HS-27A (cell line): ENCODE measurements at places on chromosomes 5 and 9.

GRCh38 chr5:35810601-35811000, 46.1 kb upstream of the IL7R start:
- no peak for DNase-seq

- DNase-seq: no peak
Measured at GRCh38 chr9:70060148-70060882, 16.7 kb downstream of the MAMDC2 start.

GRCh38 chr9:33649463-33649862, 125.4 kb downstream of the ANKRD18B start:
- DNase-seq: no peak

DNA sequence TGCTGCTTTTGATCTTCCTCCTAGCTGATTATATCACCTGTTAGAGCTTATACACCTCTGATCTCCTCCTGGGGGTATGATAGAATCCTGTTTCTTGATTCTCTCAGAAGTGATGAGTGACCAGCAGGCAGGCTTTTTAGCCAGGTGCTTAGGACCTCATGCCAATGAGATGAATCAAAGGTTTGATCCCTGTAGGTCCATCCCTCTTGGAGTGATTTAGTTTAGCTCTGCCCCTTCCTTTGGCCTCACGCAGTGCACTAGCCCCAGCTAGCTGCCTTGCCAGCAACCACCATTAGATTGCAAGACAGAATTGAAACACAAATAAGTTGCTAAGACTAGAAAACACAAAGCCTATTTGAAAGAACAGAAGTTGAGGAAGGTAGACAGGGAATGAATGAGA, 84.4 kb downstream of the ZSWIM6 start:
- DNase-seq: no peak

DNA sequence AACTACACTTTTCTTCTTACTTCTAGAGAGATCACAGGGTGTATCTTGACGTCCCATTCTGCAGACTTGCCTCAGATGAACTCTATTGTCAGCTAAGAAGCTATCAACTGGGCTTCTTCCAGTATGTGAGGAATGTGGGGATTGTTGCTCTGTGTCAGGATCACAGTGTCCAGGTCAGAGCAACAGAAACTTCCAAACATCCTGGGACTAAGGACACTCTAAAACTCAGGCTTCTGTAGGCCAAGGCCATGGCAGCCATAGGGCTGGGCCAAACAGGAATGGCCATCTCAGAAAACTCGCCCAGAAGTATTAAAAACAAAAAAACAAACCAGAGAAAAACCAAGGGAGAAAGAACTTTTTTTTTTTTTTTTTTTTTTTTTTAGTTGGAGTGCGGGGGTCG, 210.0 kb upstream of the CLINT1 start:
- DNase-seq: no peak

DNA sequence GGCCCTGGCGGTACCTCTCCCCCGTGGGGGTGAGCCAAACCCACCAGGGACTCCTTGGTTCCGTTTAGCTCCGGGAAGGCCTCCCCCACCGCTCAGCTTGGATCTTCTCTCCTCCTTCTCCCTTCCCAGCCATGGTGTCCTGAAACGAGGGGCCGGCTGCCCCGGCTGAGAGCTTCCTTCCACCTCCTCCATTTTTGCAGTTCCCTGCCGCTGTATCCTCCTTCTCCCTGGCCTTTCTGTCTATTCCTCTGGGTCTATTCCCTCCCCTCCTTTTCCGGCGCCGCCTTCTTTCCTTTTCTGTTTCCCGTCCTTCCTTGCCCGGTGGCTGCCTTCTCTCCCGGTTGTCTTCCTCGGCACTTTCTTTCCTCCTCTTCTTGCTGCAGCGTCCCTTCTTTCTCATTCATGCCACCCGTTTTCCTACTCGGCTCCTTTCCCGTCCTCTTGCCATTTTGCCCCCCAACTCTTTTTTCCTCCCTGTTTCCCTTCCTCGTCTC, 110.4 kb downstream of the LIFR start:
- no peak for DNase-seq

- DNase-seq: no peak
Measured at GRCh38 chr9:89256642-89257041, 54.4 kb upstream of the CKS2 start.

DNA sequence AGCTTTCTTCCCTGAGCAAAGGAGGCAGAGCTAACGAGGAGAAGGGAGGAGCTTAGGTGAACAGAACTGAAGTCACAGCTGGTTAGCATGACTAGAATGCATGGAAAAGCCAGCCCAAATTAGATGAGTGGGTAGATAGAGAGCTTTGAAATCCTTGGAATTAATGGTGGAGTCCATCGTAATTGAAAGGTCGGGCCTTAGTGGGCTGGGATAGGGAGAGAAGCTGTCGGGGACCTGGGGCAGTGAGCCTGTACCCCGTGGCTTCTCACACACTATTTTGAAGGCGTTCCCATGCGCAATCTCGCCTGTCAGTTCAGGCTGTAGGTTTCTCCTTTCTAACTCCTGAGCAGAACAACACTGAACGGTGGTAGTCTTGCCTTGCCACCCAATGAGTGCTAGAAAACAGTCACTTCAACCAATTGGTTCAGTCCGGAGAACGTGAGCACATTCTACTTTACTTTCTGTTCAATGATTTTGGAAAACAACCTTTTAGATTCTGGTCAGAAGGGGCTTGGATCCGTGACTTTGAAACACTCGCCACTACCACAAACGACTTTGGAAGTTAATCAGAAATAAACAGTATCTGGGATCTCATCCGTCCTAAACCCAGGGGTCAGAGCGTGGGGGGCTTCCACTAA, 655 bp upstream of the RAI14 start:
- no peak for DNase-seq

GRCh38 chr9:103277240-103277639, 282.1 kb downstream of the CYLC2 start:
- no peak for DNase-seq

GRCh38 chr9:21251190-21251589, 11.4 kb upstream of the IFNA14 start:
- DNase-seq: no peak

- no peak for DNase-seq
Measured at GRCh38 chr9:4382722-4383317, 83.0 kb upstream of the GLIS3 start.

GRCh38 chr5:103298117-103298516, 39.6 kb downstream of the MACIR start:
- DNase-seq: no peak

GRCh38 chr5:136738829-136739228, 373.5 kb upstream of the TRPC7 start:
- no peak for DNase-seq

DNA sequence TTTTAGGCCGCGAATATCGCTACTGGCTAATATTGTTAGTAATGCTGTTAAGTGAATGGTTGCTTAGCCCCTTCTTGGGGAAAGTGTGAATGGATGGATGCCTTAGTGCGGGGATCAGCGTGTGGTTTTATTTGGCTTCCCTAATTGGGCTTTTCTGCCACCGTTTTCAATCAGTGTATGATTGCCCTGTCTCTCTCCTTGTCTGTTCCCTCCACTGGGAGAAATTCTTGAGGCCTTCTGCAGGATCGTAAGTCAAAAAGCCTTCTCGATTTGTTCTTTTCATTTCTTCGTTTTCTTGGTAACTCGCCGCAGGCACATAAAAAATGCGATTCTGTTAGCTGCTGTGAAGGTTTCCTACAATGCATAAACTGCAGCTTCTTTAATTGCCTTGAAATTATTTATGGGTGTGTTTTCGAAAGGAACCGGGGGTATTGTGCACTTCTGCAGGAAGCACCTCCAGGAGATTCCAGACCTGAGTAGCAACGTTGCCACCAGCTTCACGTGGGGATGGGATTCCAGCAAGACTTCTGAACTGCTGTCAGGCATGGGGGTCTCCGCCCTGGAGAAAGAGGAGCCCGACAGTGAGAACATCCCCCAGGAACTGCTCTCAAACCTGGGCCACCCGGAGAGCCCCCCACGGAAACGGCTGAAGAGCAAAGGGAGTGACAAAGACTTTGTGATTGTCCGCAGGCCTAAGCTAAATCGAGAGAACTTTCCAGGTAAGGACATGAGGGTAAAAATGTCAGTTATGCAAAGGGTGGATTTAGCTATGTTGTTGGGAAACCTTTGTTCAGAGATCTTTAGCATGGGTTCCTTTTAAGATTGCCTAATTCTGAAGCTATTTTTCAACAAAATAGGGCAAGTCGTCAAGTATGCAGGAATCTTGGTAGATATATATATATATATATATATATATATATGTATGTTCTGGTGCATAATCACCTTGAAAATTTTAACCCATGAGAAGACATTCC, 700 bp downstream of the SKP2 start:
- DNase-seq: no peak

DNA sequence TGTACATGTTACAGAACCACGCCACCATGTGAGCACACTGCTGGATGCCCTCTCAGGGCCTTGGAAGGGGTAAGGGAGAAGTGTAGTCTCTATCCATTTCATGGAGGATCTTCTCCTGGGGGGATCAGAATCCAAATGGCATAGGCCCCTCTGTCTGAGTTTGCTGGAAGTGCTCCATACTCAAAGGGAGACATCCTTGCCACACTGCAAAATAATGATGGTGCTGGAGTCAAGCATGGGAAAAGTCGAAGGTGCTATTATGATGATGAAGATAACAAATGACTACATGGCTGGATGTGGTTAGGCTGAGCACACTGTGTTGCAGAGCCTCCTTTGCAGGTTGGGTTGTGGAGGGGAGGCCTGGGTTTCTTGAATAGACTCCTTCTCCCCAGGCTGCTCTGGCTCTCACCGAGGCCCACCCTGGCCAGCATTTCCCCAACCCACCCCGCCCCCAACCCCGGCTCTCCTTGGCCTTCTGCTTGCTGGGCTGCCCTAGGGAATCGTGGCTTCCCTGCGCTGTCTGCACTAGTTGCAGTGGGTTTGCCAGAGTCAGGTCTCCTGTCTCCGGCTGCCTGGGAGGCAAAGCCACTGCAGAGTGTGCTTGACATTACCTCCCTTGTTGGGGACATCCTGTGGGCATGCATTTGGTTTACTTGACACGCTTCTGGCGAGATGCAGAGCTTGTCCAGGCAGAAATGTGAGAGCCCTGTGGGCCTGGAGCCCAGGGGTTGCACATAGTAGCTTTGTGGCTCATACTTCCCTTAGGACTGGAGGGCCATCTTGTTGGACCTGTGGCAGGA, 3.0 kb downstream of the MVB12B start:
- DNase-seq: no peak

DNA sequence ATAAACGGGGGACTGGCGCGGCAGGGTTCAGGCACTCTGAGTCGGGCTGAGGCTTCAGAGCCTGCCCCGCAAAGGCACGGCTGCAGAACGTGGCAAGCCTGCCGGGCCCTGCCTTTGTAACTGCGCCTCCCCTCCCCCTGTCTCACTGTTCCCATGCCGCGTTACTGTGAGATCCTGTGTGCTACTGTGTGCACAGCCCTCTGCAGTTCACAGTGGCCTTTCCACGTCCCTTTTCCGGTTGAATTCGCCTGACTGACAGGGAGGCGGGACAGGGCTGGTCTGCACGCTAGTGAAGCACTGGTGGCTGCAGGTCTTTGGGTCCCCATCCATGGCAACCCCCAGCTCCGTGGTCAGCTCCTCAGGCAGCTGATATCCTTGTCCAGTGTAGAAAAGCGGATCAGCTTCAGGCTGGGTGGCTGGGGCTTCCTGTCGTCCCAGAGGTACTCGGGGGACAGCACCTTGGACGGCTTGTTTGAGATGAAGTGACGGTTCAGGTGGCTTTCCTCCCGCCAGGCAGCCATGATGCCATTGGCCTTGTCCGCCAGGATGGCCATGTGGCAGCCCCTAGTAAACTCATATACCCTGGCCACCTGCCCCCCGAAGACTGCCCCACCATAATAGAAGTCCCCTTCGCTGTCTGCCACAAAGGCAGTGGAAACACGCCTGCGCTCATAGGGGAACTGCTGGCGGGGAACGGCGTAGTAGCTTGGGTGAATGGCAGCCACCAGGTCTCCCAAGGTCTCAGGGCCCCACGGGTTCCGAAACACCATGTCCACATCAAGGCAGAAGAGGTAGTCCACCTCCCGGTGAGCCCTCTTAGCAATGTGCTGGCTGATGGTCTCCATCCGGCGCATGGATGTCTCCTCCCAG, 10.3 kb downstream of the GBGT1 start:
- no peak for DNase-seq

- DNase-seq: no peak
Measured at GRCh38 chr9:127598839-127599549, 13.1 kb upstream of the STXBP1 start.

GRCh38 chr5:152290181-152290580, 114.9 kb downstream of the NMUR2 start:
- no peak for DNase-seq

DNA sequence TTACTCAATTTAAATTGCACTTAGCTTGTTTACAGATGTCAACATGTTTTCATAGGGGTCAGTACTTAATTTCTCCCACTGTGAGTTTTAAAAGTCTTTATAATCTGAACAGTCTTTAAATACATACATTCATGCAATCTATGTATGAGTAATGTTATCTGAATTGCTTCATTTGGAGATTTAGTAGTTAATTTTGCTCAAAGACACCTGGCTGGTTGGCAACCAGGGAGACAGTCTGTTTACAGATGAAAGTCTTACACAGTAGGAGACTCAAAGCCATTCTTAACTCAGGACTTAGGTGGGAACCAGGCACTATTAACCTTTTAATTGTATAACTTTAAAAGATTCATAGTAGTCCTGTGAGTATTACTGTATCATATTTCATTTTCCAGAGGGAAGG, 29.3 kb downstream of the DAB2 start:
- DNase-seq: no peak

GRCh38 chr5:30661730-30662129, 531.8 kb upstream of the CDH6 start:
- no peak for DNase-seq

GRCh38 chr9:14212697-14213420, 101.1 kb downstream of the NFIB start:
- DNase-seq: no peak

- DNase-seq: no peak
Measured at GRCh38 chr9:126688617-126689016, 74.9 kb downstream of the LMX1B start.

GRCh38 chr5:98050583-98050982, 722.9 kb upstream of the RGMB start:
- DNase-seq: no peak

DNA sequence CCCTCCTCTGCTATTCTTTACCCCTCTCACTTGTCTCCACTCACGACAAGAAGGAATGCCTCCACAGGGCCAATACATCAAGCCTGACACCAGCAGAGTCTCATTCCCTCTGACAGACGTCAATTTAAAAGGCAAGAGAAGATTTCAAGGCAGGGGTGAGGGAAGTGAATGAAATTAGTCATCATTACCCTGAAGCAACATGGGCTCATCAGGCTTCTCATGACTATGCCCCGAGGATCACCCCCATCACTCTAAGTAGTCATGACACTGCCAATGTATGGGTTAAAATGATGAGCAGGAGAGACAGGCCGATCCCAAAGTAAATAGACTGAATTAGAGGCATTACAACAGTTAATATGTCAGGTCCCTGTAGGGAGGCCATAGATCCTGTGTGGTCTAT, 504.4 kb downstream of the TLE4 start:
- DNase-seq: no peak

GRCh38 chr5:9431496-9432258, 114.2 kb downstream of the SEMA5A start:
- no peak for DNase-seq
